ENCODE measurements at places on chromosomes 1 and 21.

DNA sequence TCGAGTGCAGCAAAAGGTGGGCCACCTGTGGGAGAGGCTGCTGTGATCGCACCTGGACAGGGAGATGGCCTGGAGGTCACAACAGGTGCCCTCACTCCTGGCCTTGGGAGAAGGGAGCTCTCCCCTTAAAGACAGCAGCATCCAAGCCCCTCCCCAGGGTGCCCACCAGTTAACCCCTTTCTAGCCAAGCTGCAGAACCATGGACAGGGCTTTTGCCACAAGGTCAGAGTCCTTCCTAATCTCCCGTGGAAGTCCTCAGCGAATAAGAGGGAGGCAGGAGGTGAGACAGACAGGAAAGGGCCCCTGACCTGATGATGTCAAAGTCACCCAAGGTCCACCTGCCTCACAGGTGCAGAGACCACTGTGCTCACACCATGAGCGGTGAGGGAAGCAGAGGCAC, 1.7 kb downstream of the CNTN2 start:
- DNase-seq = no peak

- DNase-seq = peak; percentile 82
These were observed 15.5 kb downstream of the SLC2A1 start for GRCh38 chr1:42943166-42943565.

- DNase-seq = no peak
These were observed 1.2 kb downstream of the GPR52 start for GRCh38 chr1:174448974-174449373.

GRCh38 chr1:46489169-46489637, 433 bp upstream of the DMBX1 start:
- no peak for DNase-seq

- DNase-seq = no peak
These were observed 43.8 kb upstream of the DMRTB1 start for GRCh38 chr1:53415432-53415831.

DNA sequence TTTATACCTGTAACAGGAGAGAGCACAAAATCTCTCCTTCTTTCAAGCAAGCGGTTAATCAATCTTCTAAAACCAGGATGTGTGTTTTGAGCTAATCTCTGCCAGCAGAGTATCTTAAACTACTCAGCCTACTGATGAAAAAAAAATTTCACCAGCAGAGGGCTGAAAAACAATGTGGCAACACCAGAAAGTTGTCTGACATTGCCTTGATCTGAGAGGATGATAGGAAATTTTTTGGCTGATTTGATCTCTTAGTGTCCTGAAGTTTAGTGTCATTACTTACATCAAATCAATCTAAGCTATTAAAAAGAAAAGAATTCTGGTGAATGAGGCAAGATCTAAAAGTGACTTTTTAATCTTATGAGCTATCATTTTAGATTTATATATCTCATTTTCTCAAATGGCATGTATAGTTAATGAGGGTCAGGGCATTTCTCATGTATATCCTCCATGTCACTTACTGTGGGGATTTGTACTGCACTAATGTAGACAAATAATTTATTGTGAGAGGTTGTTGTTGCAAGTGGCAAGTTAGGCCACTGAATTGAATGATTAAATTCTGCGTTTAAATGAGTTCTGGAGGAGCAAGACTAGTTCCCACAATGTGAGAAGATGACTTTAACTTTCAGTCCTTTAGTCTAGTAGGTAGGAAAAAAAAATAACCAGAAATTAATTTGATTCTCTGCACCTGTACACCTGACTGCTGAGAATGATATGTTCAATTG, 10.9 kb downstream of the ADAMTS1 start:
- DNase-seq = no peak

DNA sequence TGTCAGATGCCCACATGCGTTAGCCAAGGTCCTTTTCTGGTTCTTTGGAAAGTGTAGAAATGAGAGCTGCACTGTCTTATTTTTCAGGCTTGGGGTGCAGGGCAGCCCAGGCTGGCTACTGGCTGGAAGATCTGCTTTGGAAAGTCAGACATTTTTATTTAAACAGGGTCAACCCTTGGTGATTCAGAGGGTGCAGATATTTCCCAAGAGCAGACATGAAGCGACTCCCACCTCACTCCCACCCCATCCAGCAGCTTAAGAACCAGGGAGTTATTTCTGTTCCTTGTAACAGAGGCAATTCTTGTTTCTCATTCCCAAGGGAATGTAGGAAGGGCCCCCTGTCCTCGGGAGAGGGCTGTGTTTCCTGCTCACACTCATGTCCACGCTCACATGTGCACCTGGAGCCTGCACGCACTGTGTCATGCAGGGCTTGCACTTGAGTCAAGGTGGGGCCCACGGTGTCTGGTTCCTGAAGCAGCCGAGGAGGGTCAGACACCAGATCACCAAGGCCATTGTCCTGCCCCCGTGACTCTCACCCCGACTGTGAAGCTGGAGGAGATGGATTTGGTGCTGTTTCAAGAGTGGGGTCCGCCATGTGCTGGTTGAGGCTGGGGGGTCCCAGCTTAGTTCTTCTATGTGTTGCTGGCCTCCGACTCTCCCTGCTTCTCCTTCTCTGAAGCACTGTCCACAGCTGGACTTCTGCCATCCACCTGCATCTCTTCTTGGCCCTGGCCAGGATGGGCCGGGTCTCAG, 992 bp downstream of the S100A7A start:
- DNase-seq = peak; percentile 16

DNA sequence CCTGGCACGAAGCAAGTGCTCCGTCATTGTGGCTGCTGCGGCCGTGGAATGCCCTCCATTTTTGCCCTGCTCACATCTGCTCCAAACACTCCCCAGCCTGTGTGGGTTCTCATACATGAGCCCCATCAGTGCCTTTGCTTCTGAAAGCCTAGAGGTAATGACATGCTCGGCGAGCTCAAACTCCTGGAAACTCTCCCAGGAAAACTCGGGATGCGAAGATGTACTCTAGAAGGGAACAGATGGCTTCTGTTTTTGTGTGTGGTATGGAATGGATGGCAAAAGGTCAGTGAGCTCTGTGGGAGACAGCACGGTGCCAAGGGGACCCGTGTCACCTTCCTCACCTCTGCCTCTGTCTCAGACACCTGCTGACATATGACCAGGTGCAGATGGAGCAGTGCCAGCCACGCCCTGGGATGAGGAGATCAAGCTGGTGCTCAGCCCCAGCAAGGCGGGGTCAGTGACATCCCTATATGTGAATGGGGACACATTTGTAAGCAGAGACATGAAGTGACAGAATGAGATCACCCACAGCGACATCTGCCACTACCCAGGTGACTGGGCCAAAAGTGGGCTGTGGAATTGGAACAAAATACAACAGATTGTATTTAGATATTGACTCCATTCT, 84.1 kb upstream of the COX20 start:
- DNase-seq = no peak

GRCh38 chr1:99867682-99868081, 17.5 kb downstream of the AGL start:
- DNase-seq = no peak

GRCh38 chr1:209715314-209715713, 10.7 kb downstream of the HSD11B1 start:
- DNase-seq = no peak

- no peak for DNase-seq
These were observed 41.5 kb downstream of the COLGALT2 start for GRCh38 chr1:183996040-183996384.

GRCh38 chr1:28564310-28564709, 11.4 kb downstream of the TRNAU1AP start:
- DNase-seq = no peak

DNA sequence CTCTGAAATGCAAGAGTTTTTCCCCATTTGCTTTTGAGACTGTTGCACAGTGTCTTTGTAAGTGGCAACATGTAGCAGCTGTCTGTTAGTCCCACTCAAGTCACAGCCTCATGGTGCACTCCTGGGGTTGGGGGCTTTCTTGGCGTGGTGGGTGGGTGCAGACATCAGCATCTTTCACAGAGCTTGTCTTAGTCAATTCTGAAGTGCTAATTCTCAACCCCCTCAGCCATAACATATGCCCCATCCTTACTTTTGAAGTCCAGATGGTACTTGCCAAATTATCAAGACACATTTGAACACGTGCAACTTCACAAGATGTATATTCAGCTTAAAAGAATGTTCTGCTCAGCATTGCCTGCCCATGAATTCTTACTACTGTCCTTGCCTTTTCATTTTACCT, 87.1 kb downstream of the VCAM1 start:
- no peak for DNase-seq

DNA sequence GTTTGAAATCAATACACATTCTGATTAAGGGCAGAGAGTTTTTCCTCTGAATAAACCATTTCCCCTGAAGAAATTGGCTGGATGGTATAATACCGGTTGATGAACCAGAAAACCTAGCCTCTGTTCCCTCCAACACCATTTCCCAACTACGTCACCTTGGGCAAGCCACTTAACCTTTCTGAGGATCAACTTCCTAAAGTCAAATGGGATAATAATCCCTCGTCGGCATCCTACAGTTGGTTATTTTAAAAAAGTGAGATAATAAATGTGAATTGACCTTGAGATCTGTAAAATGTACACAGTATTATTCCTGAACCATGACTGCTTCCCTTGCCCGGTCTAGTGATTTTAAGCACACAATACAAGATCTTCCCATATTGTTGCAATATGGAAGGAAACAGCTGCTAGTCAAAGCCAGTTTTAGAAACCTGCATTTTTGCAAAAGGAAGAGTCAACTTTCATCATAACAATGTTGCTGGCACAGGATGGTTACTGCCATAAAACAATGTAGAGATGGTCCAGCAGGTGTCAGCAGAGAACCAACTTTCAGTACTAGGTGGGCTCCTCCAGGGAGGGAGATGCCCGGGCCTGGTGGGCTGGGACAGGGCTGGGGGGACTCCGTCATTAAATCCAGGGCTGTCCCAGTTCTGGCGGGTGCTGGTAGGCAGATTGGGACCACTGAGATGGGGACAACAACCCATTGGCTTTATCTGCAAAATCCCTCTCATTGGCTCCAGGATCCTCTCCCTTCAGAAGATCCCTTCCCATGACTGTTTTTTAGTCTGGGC, 5.2 kb upstream of the HLX start:
- no peak for DNase-seq

Data from coronary artery (tissue), 2 donors.